ENCODE measurements at places on chromosomes 4 and X. TPM values are rescaled to one million over a fixed set of nuclear protein-coding genes. Genes with fewer than 3 reads are reported as not detected.

DNA sequence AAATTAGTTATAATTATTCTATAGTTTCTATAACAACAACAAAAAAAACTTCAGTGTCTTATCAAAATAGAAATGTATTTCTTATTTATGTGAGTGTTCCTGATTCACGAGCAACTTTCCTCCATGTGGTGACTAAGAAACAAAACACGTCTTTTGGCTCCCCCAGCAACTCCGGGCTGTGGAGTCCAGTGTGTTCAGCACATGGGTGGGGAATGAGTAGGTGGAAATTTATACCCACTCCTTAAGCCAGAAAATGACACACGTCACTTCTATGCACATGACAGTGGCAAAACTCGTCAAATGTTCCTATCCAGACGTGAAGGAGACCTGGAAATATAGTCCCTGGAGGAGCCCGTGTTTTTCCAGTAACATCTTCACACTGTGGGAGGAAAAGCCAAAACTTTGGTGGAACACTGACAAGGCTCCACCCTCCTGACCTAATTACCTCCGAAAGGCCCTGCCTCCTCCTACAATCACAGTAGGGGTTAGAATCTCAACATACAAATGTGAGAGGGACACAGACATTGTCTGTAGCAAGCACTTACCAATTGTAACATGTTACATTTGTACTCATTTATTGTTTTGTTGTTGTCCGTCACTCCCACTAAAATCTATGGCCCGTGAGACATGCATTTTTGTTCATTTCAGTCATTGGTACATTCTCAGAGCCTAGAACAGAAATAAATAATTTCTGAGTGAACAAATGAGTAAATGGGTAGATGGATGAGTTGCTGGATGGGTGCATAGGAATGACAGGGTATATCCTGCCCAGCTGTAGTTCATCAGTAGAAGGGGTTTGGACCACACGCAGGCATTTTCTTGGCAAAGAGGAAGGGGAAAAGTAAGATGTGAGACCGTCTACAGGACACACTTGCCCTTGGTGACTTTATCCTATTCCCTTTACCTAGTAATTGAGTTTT, 605.8 kb upstream of the TENM3 start:
- H3K36me3 ChIP-seq: no peaks in the 10 kb centered on the region
- no peak overlapping the region for H3K27ac ChIP-seq

DNA sequence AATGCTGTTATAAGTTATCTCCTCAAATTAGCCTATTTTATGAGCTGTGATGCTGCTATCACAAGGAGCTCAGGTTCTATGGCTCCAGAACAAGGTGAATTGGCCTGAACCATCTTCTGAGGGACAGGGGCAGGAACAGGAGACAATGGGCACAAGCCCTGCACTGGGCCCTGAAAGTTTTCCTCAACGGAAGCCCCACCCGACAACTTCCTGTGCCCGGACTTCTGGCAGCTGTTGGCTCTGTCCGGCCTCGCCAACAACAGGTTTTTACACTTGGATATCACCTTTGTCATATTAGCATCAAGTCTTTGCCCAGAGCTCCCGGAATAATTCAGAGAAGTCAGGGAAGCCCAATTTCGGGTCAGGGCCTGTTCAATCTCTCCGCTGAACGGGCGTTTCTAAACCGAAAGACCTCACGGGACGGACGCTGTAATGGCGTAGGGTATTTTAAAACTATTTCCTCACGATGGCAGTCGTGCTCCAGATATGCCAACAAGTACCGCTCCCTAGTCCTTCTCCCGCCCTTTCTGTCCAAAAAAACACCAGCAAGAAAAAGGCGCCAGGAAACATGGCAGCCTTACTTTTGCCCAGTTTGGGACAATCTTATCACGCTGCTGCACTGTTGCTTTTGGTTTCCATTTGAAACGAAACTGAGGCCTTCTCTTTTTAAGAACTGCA, 201.0 kb upstream of the STK26 start:
- peak; percentile 80 for DNase-seq
- H3K27ac ChIP-seq: peak overlapping the region; percentile 88
- no peaks in the 10 kb centered on the region for H3K36me3 ChIP-seq
- H3K4me1 ChIP-seq: no peaks in the 10 kb centered on the region

Gene NPY2R
- not detected for total RNA-seq

- no peaks in the 10 kb centered on the region for H3K4me1 ChIP-seq
- no peak for DNase-seq
- no peaks in the 10 kb centered on the region for H3K27me3 ChIP-seq
- H3K36me3 ChIP-seq: no peaks in the 10 kb centered on the region
- H3K4me3 ChIP-seq: no peak overlapping the region
These were observed 14.5 kb downstream of the SLC2A9 start for GRCh38 chr4:10006601-10007435.

GRCh38 chr4:86306816-86307215, 53.0 kb downstream of the MAPK10 start:
- H3K4me3 ChIP-seq: no peak overlapping the region
- peak overlapping the region; percentile 54 for H3K27ac ChIP-seq
- no peaks in the 10 kb centered on the region for H3K4me1 ChIP-seq
- no peaks in the 10 kb centered on the region for H3K36me3 ChIP-seq
- DNase-seq: no peak

Gene COX7B2
- total RNA-seq: not detected

Gene TMEM156
- not detected for total RNA-seq

GRCh38 chr4:121764702-121765367, at the start of gene SMIM43:
SMIM43 (minus strand) TSS chr4:121765164; CDS start chr4:121765105, 59 bp downstream.
- no peaks in the 10 kb centered on the region for H3K27me3 ChIP-seq
- no peak for DNase-seq
- peaks cover 10% of the 10 kb centered on the region for H3K4me1 ChIP-seq
- H3K4me3 ChIP-seq: no peak within 1 kb of the TSS
- no peak within 1 kb of the TSS for H3K27ac ChIP-seq
- no peaks in the 10 kb centered on the region for H3K36me3 ChIP-seq

GRCh38 chr4:87322754-87323153, at the start of gene HSD17B13:
HSD17B13 (minus strand) TSS chr4:87322882; CDS start chr4:87322841, 41 bp downstream.
- H3K4me1 ChIP-seq: no peaks in the 10 kb centered on the region
- H3K27ac ChIP-seq: peak within 1 kb of the TSS; percentile 80
- H3K4me3 ChIP-seq: peak within 1 kb of the TSS; percentile 6
- no peaks in the 10 kb centered on the region for H3K36me3 ChIP-seq
- H3K27me3 ChIP-seq: no peaks in the 10 kb centered on the region
- DNase-seq: no peak

Gene FAM9C
- total RNA-seq: not detected

Gene PF4V1
- total RNA-seq: not detected

- no peaks in the 10 kb centered on the region for H3K36me3 ChIP-seq
- DNase-seq: no peak
- H3K4me1 ChIP-seq: no peaks in the 10 kb centered on the region
- no peak overlapping the region for H3K4me3 ChIP-seq
These were observed 20.6 kb upstream of the TEC start for GRCh38 chr4:48290146-48290772.

GRCh38 chr4:83832110-83832825, 296.4 kb downstream of the GPAT3 start:
- no peaks in the 10 kb centered on the region for H3K36me3 ChIP-seq
- no peak overlapping the region for H3K27ac ChIP-seq
- H3K27me3 ChIP-seq: no peaks in the 10 kb centered on the region
- H3K4me1 ChIP-seq: no peaks in the 10 kb centered on the region
- DNase-seq: no peak

Gene RAB33A
- 3.0 TPM for total RNA-seq

DNA sequence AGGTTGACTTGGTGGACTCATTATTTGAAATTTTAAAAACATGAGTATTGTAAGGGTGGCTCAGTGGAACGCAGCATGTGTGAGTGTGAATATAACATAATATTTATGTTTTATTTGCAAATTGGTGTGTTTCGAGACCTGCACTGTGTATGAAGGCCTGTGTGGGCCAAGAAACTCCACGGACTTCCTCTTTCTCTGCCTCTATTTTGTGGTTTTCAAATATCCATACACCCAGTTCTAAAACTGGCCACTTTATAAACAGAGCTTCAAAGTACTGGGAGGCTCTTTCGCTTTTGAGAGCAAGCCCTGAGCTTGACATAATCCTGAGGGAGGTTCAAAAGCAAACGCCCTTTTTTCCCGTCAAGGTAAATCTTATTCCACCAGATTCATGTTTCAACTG, 187.7 kb downstream of the GPAT3 start:
- H3K27me3 ChIP-seq: no peaks in the 10 kb centered on the region
- no peaks in the 10 kb centered on the region for H3K4me1 ChIP-seq
- H3K27ac ChIP-seq: no peak overlapping the region
- DNase-seq: no peak

Gene BST1
- total RNA-seq: 11.4 TPM

Gene OPRPN
- not detected for total RNA-seq

GRCh38 chr4:76689145-76689817, 208.7 kb downstream of the SOWAHB start:
- peak overlapping the region; percentile 56 for H3K27ac ChIP-seq
- H3K36me3 ChIP-seq: no peaks in the 10 kb centered on the region
- DNase-seq: peak; percentile 49

Gene HSFX2
- not detected for total RNA-seq

DNA sequence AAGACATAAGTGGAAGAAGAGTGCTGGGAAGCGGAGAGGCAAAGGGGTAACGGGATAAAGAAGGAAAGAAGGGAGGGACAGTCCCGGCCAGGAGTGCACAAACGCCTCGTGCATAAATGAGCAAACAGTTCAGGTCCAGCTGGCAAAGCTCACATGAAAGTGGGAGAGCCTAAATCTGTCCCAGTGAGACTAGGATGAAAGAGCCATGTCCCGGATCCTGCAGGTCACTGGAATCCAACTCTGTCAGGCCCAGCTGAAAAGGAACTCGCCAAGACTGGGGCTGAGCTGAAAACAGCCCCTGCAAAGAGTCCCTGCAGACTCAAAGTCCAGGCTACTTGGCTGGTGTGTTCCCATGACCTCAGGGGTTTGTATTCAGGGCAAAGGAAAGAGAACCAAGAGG, 38.0 kb upstream of the CRMP1 start:
- H3K36me3 ChIP-seq: no peaks in the 10 kb centered on the region
- H3K27ac ChIP-seq: no peak overlapping the region
- H3K27me3 ChIP-seq: no peaks in the 10 kb centered on the region

DNA sequence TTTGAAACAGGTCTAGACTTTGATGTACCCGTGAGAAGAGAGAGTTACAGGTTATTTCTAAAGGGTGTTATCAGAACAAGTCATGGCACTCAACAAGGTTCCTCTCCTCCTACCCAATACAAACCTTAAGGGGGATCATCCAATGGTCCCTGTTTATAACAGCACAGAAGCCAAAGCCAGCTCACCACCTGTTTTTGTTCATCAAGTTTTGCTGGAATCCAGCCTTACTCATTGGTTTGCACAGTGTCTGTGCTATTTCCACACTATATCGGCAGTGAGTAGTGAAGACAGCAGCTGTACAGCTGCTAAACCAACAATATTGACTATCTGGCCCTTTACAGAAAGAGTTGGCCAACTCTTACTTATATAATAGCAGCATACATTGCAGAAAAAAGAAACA, 262.1 kb upstream of the STS start:
- no peaks in the 10 kb centered on the region for H3K27me3 ChIP-seq
- no peak overlapping the region for H3K4me3 ChIP-seq
- no peaks in the 10 kb centered on the region for H3K4me1 ChIP-seq

GRCh38 chr4:16764622-16765021, 133.8 kb downstream of the LDB2 start:
- no peak overlapping the region for H3K27ac ChIP-seq
- DNase-seq: no peak
- H3K27me3 ChIP-seq: no peaks in the 10 kb centered on the region
- no peak overlapping the region for H3K4me3 ChIP-seq
- peaks cover 4% of the 10 kb centered on the region for H3K4me1 ChIP-seq

DNA sequence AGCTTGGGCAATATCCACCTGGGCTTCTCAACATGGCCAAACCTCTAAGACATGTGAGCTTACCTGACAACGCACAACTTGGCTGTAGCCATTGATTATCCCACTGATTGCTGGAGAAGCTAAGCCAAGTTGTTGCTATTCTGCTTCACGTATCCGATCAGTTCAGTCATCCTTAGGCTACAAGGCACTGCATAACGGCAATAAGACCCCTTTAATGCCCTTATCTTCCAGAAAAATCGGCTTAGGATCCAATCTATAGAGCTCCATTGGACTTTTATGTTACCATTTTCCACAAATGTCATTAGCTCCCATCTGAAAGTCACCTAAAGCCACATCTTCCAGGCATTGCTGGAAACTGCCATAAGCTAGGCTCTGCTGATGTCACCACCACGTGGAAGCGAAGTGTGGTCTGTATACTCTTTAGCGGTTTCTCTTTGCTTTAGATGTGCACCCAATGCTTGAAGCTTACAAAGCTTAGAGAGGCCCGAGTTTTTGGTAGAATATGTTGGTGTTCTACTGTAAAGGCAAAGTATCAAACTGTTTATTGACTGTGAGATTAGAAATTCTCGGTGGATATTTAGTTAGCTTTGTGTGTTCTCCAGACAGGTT, 163.1 kb downstream of the CPE start:
- DNase-seq: no peak
- no peaks in the 10 kb centered on the region for H3K4me1 ChIP-seq
- no peaks in the 10 kb centered on the region for H3K36me3 ChIP-seq
- no peak overlapping the region for H3K27ac ChIP-seq
- H3K4me3 ChIP-seq: no peak overlapping the region

Gene LIAS
- 10.9 TPM for total RNA-seq

Gene TMEM255A
- total RNA-seq: 1.2 TPM

Gene GAB3
- 34.1 TPM for total RNA-seq

GRCh38 chrX:133881893-133882292, 103.5 kb downstream of the GPC3 start:
- no peak overlapping the region for H3K27ac ChIP-seq
- H3K4me1 ChIP-seq: no peaks in the 10 kb centered on the region
- no peaks in the 10 kb centered on the region for H3K27me3 ChIP-seq
- DNase-seq: no peak
- no peak overlapping the region for H3K4me3 ChIP-seq

- H3K27me3 ChIP-seq: no peaks in the 10 kb centered on the region
- H3K27ac ChIP-seq: no peak overlapping the region
- H3K36me3 ChIP-seq: no peaks in the 10 kb centered on the region
- H3K4me3 ChIP-seq: no peak overlapping the region
- no peaks in the 10 kb centered on the region for H3K4me1 ChIP-seq
- no peak for DNase-seq
These were observed 29.7 kb downstream of the TMEM164 start for GRCh38 chrX:110032534-110033147.

Gene SSX1
- not detected for total RNA-seq

- no peak overlapping the region for H3K4me3 ChIP-seq
- no peaks in the 10 kb centered on the region for H3K27me3 ChIP-seq
- H3K27ac ChIP-seq: no peak overlapping the region
- no peaks in the 10 kb centered on the region for H3K36me3 ChIP-seq
These were observed 121.1 kb upstream of the TEX13C start for GRCh38 chrX:125198546-125198945.

Gene ENOPH1
- total RNA-seq: 40.2 TPM

DNA sequence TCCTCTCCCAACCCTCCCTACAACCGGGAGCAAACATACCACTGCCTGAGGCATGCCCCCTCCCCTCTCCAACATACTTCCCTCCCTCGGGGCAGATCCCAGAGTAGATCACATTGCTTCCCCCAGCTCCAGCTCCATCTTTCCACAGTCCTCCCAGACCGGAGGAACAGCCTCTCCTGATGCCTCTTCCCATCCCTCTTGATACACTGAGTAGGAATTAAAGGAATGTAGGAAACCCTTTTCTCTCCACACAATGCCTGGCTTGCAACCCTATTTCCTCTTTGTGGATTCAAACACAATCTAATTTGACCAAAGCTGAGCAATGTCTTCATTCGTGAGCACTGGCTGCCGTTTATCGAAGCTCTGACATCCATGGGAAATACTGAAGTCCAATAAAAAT, 339.8 kb downstream of the BCOR start:
- no peaks in the 10 kb centered on the region for H3K36me3 ChIP-seq
- no peak overlapping the region for H3K4me3 ChIP-seq
- peak overlapping the region; percentile 80 for H3K27ac ChIP-seq
- no peaks in the 10 kb centered on the region for H3K4me1 ChIP-seq
- H3K27me3 ChIP-seq: no peaks in the 10 kb centered on the region
- DNase-seq: no peak

Measured in uterus (tissue), 4 donors.